ENCODE measurements at places on chromosomes 7 and 10.

- DNase-seq, result no peak
Observed at GRCh38 chr7:44911911-44912310, 26.6 kb upstream of the PURB start.

- DNase-seq, result no peak
Observed at GRCh38 chr7:71824006-71824760, 588.0 kb downstream of the CALN1 start.

DNA sequence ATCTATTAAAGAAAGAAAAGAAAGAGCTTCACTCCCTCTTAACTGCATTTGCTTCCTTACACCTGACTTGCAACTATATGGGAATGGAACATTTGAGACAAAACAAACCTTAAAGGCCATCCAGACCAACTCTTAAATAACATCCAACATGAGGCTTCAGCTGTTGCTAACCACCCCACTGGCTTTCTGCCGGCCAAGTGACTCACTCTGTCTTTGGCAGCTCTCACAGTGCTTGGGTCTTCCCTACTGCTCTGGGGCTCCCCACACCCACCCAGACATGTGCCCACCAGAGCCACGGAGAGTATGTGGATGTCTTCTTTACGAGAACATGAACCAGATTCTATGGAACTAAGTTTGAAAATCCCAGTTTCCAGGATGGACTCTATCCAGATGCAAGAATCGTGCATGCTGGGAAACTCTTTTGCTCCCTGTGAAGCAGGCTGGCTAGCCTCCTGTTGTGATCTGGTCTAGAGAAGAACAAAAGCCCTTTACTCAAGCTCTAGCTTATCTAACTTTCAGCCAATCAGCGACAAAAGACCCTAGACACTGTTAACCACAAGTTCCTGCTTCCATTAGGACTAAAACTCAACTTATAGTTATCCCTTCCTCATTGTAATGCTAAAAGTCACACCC, 245.7 kb downstream of the TCERG1L start:
- DNase-seq, result no peak

GRCh38 chr7:138295049-138295637, 164.9 kb upstream of the TRIM24 start:
- no peak for DNase-seq

DNA sequence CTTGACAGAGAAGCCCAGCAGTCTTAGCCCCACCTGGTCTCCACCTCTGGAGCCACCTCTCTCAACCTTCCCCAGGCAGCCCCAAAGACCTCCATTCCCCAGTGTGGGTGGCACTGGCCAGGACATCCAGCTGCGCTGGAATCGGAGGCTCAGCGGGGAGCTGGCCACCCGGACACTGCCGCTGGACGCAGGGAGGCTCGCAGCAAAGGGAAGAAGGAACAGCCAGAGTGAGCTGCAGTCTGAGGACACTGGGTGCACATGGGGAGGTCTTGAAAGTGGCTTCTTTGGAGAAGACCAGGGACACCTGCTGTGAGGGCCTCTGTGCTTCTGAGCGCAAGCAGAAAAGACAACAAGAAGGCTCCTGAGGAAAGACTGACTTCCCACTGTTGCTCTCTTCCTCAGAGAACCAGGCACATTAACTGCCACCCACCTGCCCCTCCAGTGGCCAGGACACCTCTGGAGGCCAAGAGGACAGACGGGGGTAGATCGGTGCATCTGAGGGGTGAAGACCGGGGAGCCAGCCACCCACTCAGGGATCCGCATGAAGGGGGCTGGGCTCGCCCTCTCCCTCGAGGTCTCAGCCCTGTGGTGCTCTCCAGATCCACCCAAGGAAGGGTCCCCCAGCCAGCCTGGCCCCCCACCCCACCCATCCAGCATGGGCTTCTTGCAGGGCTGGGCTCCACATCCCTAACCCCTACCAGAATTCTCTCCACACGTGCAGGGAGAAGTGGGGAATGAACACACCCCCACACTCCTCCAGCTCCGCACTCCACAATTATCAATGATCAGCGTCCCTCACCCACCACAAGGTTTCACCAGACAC, 1.8 kb downstream of the CAMK2B start:
- DNase-seq, result no peak

- DNase-seq, result no peak
Observed at GRCh38 chr7:28048694-28049093, 131.9 kb downstream of the JAZF1 start.

- no peak for DNase-seq
Observed at GRCh38 chr7:128197989-128198580, 43.0 kb upstream of the LEP start.

DNA sequence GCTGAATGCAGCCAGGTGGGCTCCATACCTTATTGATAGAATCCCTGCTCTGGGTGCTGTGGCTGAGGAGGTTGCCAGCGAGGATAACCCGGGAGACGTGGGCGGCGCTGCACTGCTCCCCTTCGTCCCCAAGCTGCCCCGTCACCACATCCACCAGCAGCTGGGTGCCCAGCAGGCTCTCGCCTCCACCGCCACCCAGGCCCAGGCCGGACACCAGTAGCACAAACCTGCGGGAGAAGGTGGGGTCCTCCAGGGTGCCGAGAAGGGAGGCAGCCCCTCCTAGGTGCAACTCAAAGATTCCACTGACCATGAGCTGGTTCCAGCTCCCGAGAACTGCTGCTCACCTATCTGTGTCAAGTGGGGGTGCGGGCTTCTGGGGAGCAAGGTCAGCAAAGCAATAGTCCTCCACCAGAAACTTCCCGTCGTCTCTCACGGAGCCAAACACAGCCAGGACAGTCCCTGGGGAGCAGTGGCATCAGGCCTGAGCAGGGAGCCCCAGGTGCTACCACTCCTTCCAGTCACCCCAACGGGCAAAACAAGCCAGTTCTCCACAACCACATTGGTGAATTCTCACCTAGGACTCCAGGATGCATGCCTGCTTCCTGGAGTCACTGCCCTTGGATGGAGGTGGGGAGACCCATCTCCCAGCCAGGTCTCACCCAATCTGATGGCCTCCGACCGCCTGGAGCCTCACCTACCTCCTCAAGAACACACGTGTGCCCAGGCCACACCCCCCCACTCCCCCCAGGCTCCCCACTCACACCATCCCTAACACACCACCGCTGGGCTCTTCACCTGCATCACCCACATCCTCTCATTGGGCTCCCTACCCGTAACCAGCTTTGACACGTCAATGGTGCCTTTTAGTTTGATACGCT, 6.3 kb downstream of the POLD2 start:
- DNase-seq, result no peak

DNA sequence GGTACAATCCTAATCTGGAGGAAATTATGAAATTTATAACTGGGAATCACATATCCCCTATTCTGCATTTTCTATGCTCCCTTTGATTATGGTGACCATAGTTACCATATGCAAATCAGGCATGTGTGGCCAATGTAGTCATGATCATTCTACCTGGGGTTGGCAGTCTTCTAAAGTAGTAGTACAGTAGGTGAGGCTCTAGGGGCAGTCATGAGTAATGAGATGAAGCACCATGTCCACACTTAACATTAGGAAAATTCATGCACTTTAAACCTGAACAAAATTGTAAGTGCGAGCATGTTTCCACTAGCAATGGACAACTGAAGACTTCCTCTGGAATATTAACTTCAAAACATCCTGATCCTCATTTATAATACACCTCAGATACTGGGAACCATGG, 545.9 kb downstream of the SUGCT start:
- peak; percentile 32 for DNase-seq

Measured in HuH-7.5 (cell line).